Stimulated activated naive CD4-positive, alpha-beta T cell treated with Interleukin-2 at 50 U/mL for 16 hours (primary cell): ENCODE measurements at places on chromosomes 5 and 9.

DNA sequence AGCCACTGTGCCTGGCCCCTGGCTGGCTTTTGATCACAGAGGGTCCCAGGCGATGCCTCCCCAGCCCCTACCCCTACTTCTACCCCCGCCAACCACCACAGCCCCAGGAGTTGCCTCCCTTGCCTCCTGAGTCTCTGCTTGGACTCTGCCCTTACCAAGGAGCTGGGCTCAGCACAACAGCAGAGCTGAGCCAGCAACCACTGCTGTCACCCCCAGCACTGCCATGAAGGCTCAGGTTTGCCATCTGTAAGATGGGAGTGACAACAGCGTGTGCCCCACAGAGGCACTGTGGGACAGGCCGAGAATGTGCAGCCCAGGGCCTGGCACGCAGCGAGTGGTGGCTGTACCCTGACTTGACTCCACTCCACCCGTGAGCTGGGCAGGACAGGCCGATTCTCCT, 63.1 kb upstream of the ASS1 start:
- no peak for DNase-seq

DNA sequence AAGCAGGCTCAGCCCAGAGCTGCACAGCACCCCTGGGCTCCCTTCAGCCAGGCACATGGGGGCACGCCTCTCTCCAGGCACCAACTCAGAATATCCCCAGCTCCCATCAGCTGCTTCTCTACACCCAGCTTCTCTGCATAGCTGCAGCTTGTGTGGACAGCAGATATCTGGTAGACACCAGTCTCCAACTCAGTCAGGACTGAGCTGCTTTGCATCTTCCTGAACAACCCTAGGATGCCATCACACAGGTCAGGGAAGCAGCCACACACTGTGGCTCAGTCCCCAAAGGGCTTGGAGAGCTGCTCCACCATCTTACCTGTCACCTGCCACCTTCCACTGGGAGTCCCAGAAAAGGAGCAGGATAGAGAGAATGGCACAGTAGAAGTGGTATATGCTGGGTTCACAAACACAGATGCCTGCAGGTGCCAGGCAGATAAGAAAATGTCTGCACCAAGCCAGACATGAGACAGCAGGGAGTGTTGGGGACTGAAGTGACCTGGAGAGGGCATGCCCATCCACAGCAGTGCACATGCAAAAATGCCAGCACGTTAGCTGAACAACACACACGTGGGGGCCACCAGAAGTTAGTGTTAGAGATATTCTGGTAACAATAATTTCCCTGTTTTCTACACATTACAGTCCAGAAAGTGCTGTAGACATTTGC, 42.0 kb downstream of the THBS4 start:
- no peak for DNase-seq

- DNase-seq, result no peak
These were observed 93.0 kb upstream of the COL5A1 start for GRCh38 chr9:134548618-134549017.

DNA sequence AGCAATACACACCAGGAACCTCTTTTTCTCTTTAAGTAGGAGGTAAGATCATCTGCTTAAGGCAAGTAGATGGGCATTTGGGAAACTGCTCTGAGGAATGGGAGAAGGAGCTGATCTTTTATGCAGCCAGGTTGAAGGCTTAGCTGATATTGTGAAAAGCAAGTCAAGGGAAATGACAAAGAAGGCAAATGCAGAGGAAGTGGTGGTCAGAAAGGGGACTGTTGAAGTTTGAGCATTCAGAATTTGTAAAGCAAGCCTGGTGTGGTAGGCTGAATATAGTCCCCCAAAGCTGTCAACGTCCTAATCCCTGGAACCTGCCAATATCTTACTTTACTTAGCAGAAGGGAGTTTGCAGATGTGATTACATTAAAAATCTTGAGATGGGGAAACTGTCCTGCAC, 128.9 kb downstream of the ADAMTS12 start:
- DNase-seq, result no peak

GRCh38 chr9:21505425-21506179, 23.5 kb upstream of the IFNE start:
- no peak for DNase-seq

DNA sequence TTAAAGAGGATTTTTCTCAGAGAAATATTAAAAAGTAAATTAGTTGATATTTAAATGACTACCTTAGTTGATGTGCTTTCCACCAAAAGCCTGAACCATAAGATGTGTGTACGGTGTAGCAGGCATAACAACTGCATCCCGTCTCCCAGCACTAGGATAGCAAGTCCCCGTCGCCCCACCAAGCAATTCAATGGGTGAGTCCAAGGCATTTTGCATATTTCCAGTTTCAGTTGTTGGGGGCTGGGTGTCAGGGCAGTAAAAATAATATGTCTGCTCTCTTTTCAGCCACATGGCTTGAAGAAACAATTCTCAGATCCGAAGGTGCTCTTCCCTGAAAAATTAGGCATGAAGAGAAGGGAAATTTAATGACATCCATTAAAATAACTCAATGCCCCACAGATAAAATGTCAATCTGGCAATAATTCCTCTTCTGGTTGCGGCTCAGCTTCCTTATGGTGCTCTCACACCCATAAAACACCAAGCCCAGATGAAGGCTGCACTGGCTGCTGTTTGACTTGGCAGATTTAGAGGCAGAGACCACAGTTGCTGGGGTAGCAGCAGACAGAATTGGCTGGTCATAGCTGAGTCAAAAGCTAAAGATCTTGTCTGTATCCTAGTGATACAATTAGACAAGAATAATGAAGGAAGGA, 124.4 kb upstream of the ADCY2 start:
- DNase-seq, result no peak

GRCh38 chr9:134127065-134127580, 8.8 kb upstream of the WDR5 start:
- DNase-seq, result no peak

DNA sequence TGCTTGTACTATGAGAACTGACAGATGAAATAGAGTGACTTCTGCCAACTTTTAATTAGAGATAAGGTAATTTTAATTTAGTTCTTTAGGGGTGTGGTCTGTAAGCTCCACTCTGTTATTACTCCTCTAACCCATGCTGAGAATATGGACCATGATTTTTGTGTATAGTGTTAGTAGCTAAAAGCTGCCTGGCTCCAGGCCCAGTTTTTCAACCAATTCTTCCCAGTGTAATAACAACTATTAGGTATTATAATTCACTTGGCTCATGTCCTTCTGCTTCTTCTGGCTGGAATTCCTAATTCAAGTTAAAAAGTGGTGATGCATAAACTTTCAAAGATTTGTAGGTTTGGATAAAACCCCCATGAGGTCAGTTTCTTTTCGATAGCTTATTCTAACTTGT, 216.3 kb downstream of the ISL1 start:
- DNase-seq, result no peak

- DNase-seq, result no peak
These were observed 372.1 kb downstream of the ARRDC3 start for GRCh38 chr5:91011029-91011428.

DNA sequence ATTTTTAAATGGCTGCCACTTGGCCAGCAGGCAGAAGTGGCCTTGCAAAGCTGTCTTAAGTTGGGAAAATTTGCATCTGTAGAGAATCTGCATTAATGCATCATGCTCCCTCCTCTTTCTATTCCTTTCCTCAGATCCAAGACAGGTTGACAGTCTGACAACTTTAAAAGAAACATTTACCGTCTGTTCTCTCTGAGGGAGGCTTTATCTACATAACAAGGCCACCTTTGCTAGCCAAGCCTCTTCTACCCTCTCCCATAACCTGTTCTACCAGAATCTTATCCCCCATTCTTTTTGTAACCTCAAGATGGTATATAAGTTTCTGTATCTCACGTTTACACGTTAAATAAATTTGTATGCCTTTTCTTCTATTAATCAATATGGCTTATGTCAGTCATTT, 271.9 kb downstream of the OSTF1 start:
- DNase-seq, result no peak

DNA sequence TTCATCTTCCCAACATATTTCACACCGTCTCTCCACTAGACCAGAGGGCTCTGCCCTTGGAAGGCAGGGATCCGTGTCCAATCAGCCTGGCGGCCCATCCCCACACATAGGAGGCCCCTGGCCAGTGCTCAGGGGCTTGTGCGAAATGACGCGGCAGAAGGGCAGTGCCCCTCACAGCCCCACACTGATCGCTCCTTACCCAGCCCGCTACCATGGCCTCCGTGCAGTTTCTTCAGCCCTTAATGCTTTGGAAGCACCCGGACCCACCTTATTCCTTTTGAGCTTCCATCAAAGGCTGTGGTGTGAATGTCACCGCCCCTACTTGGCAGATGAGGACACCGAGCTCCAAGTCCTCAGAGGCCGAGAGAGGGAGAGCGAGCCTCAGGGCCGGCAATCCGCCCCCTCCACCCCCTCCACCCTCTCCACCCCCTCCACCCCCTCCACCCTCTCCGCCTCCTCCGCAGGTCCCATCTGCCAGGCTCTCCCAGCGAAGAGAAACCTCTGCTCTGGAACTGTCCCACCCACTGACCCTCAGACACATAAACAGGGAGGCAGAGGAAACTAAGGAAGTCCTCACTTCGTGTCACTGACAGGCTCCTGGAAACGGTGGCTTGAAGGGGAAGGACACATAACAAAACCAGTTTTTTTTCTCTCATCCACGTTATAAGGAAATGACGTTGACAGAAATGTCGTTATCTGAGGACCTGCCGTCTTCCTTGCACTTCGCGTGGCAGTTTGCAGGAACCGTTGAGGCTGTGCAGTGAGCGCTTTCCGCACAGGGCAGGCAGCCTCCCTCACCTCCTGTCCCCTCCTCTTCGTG, 13.9 kb downstream of the QSOX2 start:
- DNase-seq, result no peak

- no peak for DNase-seq
These were observed 20.2 kb upstream of the RPL26L1 start for GRCh38 chr5:172939071-172939470.

DNA sequence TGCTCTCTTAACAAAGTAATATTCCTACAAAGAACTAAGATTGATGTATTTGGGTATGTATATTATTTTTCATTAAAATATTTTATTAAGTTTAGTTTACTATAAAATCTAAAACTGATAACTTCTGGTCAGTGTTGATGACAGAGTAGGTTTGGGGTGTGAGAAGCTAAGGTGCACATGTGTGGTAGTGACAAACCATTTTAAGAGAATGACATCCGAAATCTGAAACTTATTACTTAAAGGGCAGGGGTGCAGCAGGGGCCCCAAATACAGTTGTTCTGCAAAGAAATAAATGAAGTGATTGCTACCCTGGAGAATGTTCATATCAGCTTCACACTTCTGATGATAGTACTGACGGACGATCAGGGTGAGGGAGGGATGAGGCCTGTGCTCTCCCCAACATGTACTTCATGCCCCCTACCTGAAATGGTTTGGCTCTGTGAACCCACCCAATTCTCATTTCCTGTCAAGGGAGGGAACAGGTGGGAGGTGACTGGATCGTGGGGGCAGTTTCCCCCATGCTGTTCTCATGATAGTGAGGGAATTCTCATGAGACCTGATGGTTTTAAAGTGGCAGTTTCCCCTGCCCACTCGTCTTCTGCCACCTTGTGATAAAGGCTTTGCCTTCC, 125.3 kb upstream of the RFX3 start:
- DNase-seq, result no peak

- DNase-seq, result no peak
These were observed 75.3 kb downstream of the KIF4B start for GRCh38 chr5:155088811-155089210.

- DNase-seq, result no peak
These were observed 51.9 kb upstream of the POU5F2 start for GRCh38 chr5:93793159-93793781.

- DNase-seq, result no peak
These were observed 268.6 kb downstream of the PDE4D start for GRCh38 chr5:59624898-59625297.

GRCh38 chr9:116286297-116286696, 132.7 kb downstream of the PAPPA start:
- DNase-seq, result no peak

- DNase-seq, result no peak
These were observed 13.8 kb downstream of the NCS1 start for GRCh38 chr9:130186051-130186450.

DNA sequence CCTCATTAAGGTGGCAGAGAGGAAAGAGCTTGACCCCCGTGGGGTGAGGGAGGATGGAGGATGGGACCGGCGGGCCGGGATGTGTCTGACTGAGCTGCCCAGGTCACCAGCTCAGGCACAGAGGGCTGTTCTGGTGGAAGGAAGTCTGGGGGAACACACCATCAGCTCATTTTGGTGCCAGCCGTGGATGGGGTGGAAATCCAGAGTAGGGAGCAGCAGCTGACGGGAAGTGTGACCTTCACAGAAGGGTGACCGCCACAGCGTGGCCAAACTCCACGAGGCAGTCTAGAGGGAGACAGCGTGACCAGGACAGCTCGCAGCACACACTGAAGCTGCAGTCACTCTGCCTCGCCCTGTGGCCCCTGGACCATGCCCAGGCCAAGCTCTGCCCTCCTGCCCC, 45.3 kb upstream of the PHYKPL start:
- DNase-seq, result no peak

DNA sequence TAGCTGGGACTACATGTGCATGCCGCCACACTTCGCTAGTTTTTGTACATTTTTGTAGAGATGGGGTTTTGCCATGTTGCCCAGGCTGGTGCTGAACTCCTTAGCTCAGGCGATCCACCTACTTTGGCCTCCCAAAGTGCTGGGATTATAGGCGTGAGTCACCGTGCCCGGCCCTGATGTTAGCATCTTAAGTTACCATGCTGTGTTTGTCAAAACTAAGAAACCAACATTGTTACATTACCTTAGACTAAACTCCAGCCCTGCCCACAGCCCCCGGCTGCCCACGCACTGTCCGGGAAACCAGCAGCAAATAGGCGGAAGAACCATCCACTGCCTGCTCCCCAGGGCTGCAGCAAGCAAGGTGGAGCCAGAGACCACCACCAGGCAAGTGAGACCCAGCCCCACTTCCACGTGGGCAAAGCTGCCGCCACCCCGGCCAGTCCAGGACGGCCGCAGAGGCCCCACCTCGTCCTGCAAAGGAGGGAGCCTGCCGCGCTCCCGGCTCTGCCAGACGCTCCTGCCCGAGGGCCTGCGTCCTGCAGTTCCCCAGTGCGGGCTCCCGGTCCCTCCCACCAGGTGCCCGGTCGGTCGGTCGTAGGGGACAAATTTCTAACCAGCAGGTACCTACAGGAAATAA, 35.7 kb upstream of the TXN start:
- DNase-seq, result no peak

DNA sequence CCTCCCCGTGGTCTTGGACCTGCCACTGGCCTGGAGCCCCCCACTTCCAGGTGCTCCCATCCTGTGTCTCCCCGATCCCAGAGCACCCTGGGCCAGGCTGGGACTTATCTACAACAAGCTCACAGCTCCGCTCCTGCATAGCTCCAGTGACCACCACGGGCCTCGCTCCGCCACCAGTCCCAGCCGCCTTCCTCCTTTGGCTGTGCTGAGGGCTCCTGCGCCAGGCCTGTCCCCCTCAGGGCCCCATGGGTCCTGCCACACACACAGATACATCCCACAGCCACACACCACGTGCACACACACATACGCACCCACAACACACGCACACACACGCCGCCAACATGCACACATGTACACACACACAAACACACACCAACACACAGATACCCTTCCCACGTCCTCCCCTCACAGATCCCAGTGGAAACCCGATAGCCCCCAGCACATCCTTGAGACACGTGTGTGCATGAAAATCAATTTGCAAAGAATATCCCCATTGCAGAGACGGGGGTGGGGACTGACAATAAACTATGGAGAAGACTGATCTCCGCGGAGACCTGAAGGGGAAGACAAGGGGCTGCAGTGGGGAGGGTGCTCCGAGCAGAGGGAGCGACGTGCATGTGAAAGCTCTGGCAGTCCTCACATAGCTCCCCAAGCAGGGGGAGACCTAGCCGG, 18.5 kb upstream of the LAMC3 start:
- DNase-seq, result no peak
